ENCODE measurements at places on chromosomes 3 and 15. TPM values are rescaled to one million over a fixed set of nuclear protein-coding genes. Genes with fewer than 3 reads are reported as not detected.

Gene REC114
- not detected for total RNA-seq

DNA sequence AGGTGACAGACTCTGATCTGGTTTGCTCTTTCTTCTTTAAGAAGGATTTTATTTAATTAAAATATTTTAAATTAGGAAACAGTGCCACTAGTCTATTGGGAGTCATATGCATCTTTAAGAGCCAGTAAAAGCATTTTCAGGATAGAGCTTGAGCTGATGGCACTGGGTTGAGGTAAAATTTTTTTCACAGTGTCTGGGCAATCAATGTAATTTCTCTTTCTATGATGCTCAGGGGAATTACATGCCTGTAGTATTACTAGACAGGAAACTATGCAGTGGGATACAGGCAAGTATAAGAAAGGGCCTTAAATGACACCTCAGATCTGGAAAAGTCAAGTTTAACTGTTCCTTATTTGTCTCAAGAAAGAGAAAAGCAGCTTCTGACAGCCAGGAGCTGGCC, 76.4 kb downstream of the GAP43 start:
- DNase-seq = no peak

GRCh38 chr3:52430416-52430810, 14.5 kb downstream of the SEMA3G start:
- no peak for DNase-seq

- no peak for DNase-seq
Measured at GRCh38 chr15:29311696-29312095, 42.1 kb upstream of the NSMCE3 start.

- DNase-seq = no peak
Measured at GRCh38 chr15:49573421-49573820, 47.2 kb downstream of the FAM227B start.

DNA sequence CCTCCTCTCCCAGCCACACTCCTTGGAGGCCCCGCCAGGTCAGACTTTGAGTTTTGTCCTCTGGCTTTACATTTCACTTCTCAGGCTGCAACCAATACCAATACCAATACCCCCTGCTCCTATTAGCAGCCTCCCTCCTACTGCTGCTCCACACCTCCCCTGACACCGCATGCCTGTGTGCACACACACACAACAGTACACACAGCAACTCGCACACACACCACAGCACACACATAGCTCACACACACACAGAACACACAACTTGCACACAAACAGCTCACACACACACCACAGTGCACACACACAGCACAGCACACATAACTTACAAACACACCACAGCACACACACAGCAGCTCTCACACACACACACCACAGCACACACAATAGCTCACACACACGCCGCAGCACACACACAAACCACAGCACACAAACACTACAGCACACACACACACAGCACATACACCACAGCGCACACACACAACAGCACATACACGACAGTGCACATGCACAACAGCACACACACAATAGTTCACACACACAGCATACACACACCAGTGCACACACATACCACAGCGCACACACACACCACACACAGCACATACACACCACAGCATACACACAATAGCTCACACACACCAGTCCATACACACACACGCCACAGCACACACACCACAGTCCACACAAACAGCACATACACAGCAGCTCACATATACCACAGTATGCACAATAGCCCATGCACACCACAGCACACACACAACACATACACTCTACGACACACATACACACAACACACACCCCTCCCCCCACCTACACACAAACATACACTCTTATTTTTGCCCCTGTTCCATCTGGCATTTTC, 204.7 kb downstream of the UACA start:
- peak; percentile 32 for DNase-seq

Gene GOLGA8T
- total RNA-seq = not detected

GRCh38 chr15:65980824-65981456, 111.6 kb downstream of the RAB11A start:
- DNase-seq = peak; percentile 53

DNA sequence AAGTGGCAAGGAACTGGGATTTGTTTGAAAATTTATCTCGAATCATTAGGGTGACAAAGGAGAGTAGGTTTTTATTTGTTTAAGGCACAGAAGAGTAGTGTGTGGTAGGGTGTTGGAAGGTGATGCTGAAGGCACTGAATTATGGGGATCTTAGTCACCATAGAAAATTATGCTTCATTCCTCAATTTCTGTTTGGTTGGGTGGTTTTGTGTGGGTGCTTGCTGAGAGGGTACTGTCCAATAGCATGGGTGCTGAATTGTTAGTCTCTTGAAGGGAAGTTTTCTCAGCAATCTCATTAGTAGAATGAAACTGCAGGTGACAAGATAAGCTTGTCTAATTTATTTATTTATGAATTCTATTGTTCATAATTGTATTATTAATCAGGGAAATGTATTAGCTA, 610.9 kb downstream of the AGBL1 start:
- DNase-seq = no peak

Gene NUP210
- 148 TPM for total RNA-seq

DNA sequence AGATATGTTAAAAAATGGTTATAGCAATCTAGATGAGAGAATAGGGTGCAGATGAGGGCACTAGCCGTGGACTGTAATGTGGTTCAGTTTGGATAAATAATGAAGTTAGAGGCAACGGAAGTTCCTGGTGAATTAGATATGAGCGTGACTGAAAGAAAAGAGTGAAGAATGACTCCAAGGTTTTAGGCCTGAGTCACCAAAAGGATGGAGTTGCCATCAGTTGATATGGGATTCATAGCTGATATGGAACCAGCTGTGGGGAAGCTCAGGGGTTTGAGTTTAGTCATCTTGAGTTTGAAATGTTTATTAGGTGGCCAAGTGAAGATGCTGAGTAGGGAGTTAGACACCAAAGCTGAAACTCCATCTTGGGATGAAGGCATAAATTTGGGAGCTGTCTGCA, 66.2 kb downstream of the SSR3 start:
- DNase-seq = no peak

DNA sequence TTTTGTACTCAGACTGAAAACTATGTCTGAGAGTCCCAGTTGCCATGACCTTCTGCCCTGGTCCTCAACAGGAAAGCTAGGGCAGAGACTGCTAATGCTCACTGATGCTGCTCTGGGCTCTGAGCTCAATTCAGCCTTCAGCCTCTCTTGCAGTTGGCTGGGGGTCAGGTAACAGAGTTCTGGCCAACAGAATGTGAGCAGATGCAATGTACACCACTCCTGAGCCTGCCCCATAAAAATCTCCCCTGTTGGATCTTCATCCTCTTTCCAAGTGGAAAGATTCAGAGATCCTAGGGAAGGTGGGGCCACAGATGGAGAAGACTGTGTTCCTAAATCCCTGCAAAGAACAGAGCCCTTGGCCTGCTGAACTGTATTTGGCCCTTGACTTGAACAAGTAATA, 87.8 kb downstream of the PDZRN3 start:
- DNase-seq = no peak

Gene BCL2A1
- total RNA-seq = 88.7 TPM

Gene FETUB
- total RNA-seq = not detected

GRCh38 chr3:197555281-197556261, at the start of gene BDH1:
BDH1 (minus strand) TSS chr3:197555968; CDS start chr3:197546443, 9,525 bp downstream.
- DNase-seq = peak; percentile 78

GRCh38 chr3:30314757-30315325, 291.6 kb upstream of the TGFBR2 start:
- no peak for DNase-seq

Gene CACNA2D3
- total RNA-seq = not detected
